ENCODE measurements at places on chromosomes 7 and 10.

GRCh38 chr10:8063128-8063908 is 8.8 kb downstream of the GATA3 start:
- no peak for DNase-seq

DNA sequence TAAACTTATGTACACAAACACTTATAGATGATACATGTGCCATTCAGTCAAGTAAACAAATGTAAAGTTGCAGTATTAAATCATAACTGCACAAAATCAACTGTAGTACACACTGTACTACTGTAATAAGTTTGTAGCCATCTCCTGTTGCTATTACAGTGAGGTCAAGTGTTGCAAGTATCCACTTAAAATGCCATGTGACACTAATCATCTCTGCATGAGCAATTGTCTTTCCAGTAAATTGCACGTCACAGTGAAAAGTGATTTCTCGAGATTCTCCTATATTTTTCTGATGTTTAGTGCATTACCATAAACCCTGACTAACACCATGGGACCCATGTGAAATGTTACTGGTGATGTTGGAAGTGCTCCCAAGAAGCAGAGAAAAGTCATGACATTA is 293.3 kb upstream of the SP4 start:
- DNase-seq = no peak

GRCh38 chr7:99218406-99219184 is 10.7 kb upstream of the KPNA7 start:
- DNase-seq = no peak

- no peak for DNase-seq
These were observed 239.2 kb downstream of the PARD3 start for GRCh38 chr10:34575882-34576281.

GRCh38 chr10:28793482-28793881 is 116.2 kb downstream of the BAMBI start:
- DNase-seq = no peak

GRCh38 chr7:25105911-25106310 is 19.1 kb downstream of the CYCS start:
- no peak for DNase-seq

GRCh38 chr7:17123020-17123419 is 175.4 kb upstream of the AHR start:
- no peak for DNase-seq

- no peak for DNase-seq
These were observed 19.6 kb downstream of the GIMAP5 start for GRCh38 chr7:150756858-150757257.

- DNase-seq = no peak
These were observed 129.1 kb downstream of the PRKG1 start for GRCh38 chr10:51203359-51203758.

GRCh38 chr10:100401631-100402328 is 54.7 kb downstream of the SCD start:
- no peak for DNase-seq

GRCh38 chr10:91073286-91073979 is 147.0 kb upstream of the PCGF5 start:
- DNase-seq = no peak

GRCh38 chr10:69269761-69270160 is 8.5 kb upstream of the HK1 start:
- no peak for DNase-seq

GRCh38 chr10:51109801-51110533 is 35.7 kb downstream of the PRKG1 start:
- DNase-seq = no peak

DNA sequence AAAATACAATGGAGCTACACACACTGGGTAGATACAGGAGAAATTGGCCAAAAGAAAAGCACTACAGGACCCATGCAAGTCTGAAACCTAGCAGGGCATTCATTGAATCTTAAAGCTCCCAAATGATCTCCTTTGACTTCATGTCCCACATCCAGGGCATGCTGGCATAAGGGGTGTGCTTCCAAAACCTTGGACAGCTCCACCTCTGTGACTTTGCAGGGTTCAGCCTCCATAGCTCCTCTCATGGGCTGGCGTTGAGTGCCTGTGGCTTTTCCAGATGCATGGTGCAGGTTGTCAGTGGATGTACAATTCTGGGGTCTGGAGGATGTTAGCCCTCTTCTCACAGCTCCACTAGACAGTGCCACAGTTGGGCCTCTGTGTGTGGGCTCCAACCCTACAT is 626.3 kb upstream of the POT1 start:
- DNase-seq = no peak

DNA sequence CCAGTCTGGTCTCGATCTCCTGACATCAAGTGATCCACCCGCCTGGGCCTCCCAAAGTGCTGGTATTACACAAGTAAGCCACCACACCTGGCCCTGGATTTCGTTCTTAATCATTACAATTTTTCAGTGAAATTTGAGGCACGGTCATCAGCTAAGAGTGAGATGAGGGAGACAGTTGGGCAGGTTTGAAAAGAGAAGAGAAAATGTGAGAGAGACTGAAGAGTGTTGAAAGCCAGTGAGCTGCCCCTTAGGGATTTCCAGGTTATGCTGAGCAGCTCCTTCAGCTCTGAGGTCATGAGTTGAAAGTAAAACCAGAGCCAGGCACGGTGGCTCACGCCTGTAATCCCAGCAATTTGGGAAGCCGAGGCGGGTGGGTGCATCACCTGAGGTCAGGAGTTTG is 5.9 kb upstream of the UPF2 start:
- no peak for DNase-seq

DNA sequence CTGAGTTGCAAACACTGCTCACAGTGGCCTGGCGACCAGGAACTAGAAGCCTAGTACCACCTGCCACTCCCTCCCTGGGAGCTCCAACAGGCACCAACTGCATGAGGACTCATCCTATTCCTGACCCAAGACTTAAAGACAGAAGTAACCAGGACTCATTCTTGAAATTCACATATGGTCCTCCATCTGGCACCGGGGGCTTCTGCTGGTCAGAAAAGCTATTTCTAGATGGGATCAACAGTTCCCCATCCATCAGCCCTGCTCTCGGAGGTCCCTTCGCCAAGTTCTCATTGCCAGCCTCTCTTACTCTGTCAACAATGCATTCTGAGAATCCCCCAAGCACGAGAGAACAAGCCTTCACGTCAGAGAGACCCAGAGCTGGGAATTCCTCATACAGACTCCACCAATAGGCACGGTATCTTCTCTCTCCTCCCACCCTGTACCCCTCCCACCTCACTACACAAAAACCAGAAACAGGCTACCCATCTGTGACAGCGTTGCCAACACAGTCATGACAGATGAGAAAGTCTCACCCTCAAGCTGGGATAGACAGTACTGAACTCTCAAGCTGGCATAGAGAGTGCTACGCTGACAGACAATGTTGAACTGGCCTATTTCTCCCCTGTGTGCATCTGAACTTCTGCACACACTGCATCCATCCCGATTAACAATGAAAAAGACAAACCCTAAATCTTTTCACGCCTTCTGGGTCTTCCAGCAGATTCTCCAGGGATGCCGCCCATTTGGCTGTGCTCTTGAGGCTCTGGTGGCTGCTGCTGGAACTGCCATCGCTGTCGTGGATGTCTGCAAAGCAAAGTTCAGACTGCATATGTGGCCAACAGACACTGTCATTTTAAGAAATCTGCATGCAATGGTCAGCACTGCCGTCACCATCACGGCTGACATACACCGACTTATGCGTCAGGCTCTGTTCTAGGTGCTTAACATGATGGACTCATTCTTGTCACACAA is 15.6 kb downstream of the RGS10 start:
- no peak for DNase-seq

DNA sequence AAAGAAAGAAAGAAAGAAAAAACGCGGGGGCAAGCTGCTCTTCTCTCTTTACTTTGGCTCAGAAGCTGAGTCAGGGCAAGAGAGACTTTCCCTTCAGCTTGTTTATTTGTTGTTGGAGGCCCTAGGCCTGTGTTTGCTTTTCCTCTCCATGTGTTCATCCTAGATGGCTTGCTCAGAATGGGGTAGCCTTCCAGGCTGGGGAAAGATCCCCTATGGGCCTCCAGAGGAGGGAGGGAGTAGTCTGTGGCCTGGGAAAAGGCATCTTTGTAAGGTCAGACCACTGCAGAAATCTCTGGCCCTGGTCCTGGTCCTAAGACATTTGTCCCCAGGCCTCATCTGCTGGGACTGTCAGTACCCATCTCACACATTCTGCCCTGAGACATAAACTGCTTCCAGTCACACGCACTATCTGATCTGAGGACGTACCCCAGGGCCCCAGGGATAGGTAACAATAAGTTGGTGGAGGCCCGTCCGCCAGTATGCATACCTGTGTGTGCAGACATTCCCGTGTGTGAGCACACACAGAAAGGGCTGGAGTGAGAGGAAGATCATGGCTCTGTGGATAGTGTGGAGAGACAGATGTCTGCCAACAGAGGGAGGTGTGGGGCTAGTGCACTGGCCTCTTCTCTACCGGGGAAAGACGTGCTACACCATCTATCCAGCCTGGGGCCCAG is 4.9 kb upstream of the SCD start:
- DNase-seq = no peak

GRCh38 chr10:8013006-8013405 is 41.5 kb upstream of the GATA3 start:
- no peak for DNase-seq

DNA sequence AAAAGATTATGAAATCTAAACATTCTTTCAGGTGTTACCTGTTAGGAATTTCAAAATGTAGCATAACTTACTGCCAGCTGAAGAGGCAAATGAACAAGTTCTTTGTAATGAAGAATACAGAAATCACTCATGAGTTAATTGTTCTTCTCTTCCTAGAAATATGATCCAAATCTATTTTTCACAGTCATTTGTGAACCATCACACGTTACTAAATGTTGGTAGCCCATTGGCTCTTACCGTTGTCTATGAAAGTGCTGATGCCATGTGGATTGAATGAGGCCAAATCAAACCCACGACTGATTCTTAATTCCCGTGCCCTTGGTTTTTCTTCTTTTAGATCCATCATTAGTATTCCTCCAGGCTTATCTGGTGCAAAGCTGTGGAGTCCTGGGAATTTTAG is 15.9 kb upstream of the PON3 start:
- no peak for DNase-seq

GRCh38 chr10:93028883-93029282 is 31.7 kb upstream of the CYP26C1 start:
- DNase-seq = no peak

DNA sequence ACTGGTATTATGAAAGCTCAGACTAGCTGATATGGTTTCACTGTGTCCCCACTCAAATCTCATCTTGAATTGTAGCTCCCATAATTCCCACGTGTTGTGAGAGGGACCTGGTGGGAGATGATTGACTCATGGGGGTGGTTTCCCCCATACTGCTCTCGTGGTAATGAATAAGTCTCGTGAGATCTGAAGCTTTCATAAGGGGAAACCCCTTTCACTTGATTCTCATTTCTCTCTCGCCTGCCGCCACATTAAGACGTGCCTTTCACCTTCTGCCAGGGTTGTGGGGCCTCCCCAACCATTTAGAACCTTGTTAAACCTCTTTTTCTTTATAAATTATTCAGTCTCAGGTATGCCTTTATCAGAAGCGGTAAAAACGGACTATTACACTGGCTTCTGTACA is 40.3 kb downstream of the COL13A1 start:
- DNase-seq = no peak

DNA sequence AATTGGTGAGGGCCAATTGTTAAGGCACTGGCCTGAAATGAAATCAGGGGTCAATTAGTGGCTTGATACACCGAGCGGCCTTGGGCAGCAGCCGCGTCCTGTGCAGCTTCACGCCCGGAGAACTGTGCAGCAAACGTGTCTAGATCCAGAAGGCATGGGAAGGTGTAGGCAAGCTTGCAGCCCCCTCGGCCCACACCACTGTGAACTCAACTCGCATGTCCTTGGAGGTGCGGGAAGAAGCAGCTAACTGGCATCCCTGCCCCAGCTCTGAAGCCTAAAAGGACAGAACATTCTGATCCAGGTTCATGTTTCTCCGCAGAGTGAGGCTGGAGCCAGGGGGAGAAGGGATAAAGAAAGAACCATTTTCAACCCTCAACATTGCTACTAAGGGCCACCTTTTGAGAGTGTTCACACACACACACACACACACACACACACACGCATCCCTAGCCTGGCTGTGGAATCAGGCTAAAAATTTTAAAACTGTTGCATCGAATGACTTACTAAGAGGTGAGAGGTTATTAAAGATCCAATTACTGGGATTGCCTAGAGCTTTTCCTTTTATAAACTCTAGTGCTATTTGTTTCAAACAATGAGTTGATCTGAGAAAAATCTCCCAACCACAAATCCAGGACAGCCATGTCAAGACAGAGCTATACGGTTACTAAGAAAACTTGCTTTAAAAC is 104.0 kb downstream of the PARP12 start:
- DNase-seq = no peak

DNA sequence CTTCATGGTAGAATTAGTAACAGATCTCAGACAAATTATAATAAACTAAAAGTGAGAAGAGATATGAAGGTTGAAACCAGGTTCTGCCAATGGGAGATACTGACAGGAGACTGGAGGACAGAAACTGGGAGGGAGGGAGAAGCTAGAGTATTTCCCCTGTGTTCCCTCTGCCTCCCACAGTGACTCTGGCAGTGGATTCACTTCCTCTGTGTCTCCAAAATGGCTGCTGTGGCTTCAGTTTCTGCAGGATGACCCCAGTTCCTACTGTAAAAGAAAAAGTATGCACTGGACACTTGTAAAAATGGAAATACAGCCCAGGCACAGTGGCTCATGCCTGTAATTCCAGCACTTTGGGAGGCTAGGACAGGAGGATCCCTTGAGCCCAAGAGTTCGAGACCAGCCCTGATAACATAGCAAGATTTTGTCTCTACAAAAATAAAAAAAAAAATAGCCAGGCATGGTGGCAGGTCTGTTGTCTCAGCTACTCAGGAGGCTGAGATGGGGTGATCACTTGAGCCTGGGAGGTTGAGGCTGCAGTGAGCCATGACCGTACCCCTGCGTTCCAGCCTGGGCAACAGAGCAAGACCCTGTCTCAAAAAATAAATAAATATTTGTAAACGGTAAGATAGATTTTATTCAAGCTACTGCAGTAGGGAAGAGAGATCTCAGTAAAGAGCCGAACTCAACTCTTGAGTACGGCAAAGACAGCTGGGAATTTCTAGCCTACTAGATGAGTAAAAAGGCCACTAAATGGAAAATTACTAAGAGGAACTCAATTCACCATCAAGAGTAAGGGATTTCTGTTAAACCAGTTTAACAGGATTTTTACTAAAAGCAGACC is 156.6 kb upstream of the TRIM24 start:
- no peak for DNase-seq

- DNase-seq = no peak
These were observed 2.2 kb downstream of the FASTK start for GRCh38 chr7:151078233-151079040.

DNA sequence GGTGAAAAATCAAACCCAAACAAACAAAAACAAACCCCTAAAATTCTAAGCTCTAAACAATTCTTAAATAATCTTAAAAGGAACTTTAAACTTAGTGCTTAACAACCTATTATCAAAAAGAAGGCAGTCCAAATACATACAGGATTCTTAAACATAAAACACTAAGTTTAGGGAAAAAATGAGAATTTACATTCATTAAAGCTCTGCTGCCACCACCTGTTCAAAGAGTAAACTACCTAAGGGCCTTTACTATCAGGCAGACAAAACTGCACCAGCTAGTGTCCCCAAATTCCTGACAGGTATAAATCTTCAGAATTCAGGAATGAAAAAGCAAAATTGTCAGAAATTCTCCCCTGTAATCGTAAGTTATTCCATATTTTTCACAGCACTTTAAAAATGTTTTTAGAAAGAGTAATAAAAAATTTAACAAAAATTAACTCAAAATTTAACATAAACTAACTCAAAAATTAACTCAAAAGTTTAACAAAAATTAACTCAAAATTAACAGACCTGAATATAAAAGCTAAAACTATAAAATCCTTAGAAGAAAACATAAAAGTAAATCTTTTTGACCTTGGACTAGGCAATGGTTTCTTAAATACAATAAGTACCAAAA is 55.1 kb downstream of the PDZD8 start:
- no peak for DNase-seq
